ENCODE measurements at places on chromosomes 7 and 10.

DNA sequence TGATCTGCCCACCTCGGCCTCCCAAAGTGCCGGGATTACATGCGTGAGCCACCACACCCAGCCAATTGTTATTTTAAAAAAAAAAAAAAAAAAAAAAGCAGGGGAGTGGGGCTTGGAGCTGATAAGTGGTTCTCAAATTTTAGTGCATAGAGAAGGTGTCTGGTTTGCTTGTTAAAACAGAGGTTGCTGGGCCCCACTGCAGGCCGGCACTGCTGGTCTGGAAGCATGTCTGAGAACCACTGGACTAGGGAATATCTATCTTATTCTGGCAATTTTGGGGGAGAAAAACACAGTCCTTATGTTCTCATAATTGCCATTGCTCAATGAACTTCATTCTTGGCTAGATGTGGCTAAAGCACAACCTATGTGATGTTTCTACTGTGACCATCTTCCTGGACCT, 19.0 kb upstream of the FIGNL1 start:
- DNase-seq, result no peak

GRCh38 chr7:139830782-139831501, 1.9 kb downstream of the TBXAS1 start:
- DNase-seq, result no peak

DNA sequence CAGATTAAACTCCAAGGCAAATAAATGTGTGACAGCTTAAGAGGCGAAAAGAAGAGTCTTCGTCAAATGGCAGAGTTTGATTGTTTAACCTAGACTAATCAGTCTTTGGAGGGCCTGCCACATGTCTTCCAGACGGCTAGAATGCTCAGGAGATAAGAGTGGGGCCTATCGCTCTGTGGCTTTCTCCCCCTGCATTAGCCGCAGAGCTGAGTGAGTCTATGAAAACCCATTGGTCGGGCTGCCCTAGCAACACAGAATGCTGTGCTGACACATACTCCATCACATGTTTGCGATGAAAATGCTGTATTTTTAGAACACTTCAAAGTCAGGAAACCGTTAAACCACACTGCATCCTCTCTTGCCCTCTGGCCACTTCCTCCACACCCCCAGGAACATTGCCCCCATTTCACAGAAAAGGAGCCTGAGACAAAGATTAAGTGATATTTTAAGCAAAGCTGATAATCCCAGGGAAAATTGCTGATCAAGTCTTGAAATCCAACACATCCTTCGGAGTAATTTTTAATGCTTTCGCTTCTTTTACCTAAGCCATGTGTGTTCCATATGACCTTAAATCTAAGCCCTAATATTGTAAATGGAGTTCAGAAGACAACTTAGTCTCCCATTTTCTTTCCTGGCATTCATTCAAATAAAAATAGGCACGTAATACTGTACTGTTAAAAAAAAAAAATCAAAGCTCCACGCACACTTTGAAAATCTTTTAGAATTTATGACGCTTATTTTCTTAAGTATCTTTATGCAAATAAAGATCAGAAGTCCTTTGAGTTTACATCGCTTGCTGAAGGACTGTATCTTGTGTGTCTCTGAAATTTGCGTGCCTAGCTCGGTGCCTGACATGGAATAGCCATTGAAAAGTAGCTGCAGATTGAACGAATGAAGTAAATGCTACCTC, 161.2 kb downstream of the CELF2 start:
- DNase-seq, result peak; percentile 64

- no peak for DNase-seq
These were observed 41.7 kb downstream of the CHCHD3 start for GRCh38 chr7:133040178-133040577.

DNA sequence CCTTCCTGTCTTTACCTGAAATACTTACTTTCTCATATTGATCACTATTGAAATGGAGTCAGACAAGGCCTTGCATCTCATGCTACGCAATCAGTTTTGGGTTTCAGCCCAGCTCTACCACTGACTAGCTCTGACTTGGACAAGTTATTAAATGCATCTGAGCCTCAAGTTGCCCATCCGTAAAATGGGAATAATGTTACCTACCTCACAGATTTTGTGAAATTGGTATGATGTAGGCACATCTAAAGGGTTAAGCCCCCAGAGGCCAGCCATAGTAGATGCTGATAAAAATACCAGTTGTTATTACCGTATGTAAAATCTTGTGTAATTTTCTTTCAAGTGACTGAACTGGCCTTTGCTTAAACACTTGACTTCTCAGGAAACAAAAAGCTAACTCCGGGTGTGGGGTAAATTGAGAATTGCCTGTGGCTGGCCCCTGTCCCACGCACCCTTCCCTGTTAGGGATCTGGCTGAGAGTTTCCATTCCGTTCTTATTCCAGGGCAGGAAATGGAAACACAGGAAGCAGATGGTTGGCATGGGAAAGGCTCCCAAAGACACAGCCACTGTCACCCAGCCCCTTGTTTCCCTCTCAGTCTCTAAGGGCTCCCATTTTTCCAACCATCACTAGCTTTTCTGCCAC, 7.5 kb downstream of the DUSP5 start:
- no peak for DNase-seq

DNA sequence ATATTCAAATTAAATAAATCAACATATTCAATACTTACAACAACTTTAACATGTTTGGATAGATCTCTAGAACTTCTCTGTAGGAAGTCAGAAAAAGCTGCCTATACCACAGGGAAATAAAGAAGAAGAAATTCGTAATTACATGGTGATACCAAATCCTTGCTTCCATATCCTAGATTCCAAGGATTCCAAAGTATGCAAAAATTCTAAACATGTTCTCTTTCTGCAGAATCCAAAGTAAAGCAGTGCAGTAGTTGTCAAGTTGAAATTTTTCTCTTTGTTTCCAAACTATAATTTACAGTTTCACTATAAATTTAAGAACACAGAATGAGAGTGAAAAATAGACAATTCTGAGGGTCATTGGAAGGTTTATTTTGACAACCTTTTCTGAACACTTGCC, 233.7 kb upstream of the PTN start:
- DNase-seq, result no peak

All from Right ventricle myocardium superior (tissue), 1 donor.